ENCODE measurements at places on chromosomes 7 and 10.

- H3K27me3 ChIP-seq = no peaks in the 10 kb centered on the region
- no peak overlapping the region for H3K27ac ChIP-seq
- no peak for DNase-seq
Measured at GRCh38 chr10:95877881-95878280, 29.9 kb upstream of the CC2D2B start.

GRCh38 chr7:30411897-30412296, 66.7 kb downstream of the NOD1 start:
- no peak for DNase-seq
- H3K4me1 ChIP-seq = peaks cover 7% of the 10 kb centered on the region
- H3K4me3 ChIP-seq = no peak overlapping the region
- no peaks in the 10 kb centered on the region for H3K36me3 ChIP-seq

- H3K27me3 ChIP-seq = peaks cover 4% of the 10 kb centered on the region
- DNase-seq = no peak
- no peaks in the 10 kb centered on the region for H3K36me3 ChIP-seq
- H3K4me3 ChIP-seq = no peak overlapping the region
- no peaks in the 10 kb centered on the region for H3K4me1 ChIP-seq
- H3K27ac ChIP-seq = no peak overlapping the region
Measured at GRCh38 chr10:85643845-85644525, 722.6 kb downstream of the GRID1 start.

GRCh38 chr10:71697938-71698709, 21.5 kb downstream of the C10orf105 start:
- H3K4me1 ChIP-seq = peaks cover 59% of the 10 kb centered on the region
- no peak for DNase-seq
- H3K27me3 ChIP-seq = no peaks in the 10 kb centered on the region
- H3K27ac ChIP-seq = no peak overlapping the region
- no peaks in the 10 kb centered on the region for H3K36me3 ChIP-seq

GRCh38 chr7:123645516-123645915, 10.2 kb upstream of the LMOD2 start:
- H3K36me3 ChIP-seq = no peaks in the 10 kb centered on the region
- H3K27me3 ChIP-seq = no peaks in the 10 kb centered on the region
- DNase-seq = peak; percentile 45
- H3K4me3 ChIP-seq = peak overlapping the region; percentile 46
- peaks cover 75% of the 10 kb centered on the region for H3K4me1 ChIP-seq

DNA sequence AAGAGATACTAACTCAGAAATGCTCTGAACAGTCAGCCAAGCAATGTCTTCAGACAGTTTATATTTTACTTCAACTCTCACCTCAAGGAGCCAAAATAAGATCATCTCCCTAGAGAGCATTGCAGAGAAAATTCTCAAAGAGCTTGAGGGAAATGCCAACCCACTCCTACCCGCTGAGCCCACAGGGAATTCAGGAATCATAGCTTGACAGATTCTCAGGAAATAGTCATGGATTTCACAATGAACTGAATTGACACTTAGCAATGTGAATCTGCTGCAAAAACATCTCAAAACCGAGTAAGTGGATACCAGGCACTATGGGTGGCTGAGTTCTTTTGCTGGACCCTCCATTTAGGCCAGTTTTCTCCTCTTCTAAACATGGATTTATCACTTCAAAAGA, 9.8 kb upstream of the PLAC9 start:
- H3K36me3 ChIP-seq = no peaks in the 10 kb centered on the region
- no peak overlapping the region for H3K27ac ChIP-seq
- no peak overlapping the region for H3K4me3 ChIP-seq
- DNase-seq = no peak
- no peaks in the 10 kb centered on the region for H3K4me1 ChIP-seq

DNA sequence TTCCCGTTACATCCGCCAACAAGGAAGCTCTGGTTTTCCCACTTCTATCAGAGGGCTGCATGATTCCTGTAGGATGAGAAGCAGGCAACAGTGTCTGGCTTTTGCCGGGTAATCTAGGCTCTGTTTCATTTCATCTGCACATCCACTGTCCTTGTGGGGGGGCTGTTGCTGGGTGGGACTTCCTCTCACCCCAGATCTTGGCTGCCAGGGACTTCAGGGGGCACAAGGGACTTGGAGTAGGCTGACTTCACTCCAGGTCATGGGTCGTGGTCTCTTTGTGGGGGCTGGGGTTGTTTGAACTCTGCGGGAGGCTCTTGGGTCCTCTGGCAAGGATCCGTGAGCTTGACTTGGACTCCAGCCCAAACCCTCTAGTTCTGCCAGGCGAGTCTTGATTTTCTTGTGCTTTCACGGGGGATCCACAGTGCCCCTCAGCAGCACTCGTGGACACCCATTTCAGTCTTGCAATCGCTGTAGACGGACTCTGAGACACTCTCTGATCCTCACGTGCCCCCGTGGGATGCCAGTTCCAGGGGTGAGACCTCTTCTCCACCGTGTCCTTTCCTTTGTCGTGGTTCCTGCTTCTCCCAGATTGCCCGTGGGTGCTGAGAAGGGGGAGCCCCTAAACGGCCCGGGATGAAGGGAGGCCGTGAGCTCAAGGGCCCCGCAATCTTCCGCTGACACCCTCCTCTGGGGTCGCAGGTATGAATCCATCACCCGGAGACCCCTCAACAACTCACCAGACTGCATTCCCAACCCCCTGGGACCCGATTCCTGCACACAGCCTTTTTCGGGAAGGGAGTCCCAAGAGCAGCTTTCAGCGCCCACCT, 21.4 kb upstream of the ZNF273 start:
- peak overlapping the region; percentile 23 for H3K27ac ChIP-seq
- peaks cover 22% of the 10 kb centered on the region for H3K27me3 ChIP-seq
- no peaks in the 10 kb centered on the region for H3K36me3 ChIP-seq
- no peak for DNase-seq
- peaks cover 26% of the 10 kb centered on the region for H3K4me1 ChIP-seq

DNA sequence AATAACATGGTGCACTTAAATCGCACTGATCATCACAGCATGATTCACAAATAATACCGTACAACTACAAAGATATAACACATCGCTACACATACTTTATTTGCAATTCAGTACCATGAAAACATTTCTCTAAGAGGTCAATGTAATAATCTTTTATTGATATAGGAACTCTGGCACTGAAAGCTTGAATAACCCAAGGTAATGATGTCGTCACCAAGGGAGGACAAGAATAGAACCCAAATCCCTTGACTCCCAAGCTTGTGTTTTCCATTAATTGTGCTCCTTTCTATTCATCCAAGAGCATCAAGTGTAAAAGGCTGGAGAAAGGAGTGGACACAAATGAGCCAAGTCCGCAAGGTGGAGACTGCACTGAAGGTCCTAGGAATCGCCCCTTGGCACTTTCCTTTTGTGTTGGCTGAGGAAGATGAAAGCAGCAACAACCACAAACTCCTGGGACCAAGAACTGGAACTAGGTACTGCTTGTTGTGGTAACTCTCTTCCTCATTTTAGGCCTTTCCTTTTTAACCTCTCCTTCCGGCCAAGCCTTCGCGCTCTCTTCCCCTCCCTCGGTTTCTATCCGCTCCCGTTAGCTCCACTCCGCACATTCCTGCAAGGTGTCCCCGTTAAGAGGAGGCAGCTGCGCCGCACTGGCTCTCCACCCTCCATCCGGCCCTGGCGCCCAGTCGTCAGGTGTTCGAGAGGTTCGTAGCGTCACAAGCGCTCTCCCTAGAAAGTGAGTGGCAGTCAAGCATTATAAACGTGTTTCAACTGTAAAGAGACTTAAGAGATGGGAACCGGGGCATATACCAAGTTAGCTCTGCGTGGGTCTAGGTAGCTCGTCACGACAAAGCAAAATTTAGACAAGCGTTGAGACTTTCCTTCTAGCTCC, 1.0 kb upstream of the CBLL1 start:
- peak; percentile 58 for DNase-seq
- peak overlapping the region; percentile 81 for H3K4me3 ChIP-seq
- H3K36me3 ChIP-seq = no peaks in the 10 kb centered on the region
- peak overlapping the region; percentile 99 for H3K27ac ChIP-seq

GRCh38 chr10:131806146-131806545, 94.7 kb upstream of the PPP2R2D start:
- H3K27me3 ChIP-seq = peaks cover 60% of the 10 kb centered on the region
- no peak overlapping the region for H3K4me3 ChIP-seq
- H3K36me3 ChIP-seq = no peaks in the 10 kb centered on the region

- no peak overlapping the region for H3K4me3 ChIP-seq
- no peak for DNase-seq
- H3K4me1 ChIP-seq = peaks cover 4% of the 10 kb centered on the region
- H3K27me3 ChIP-seq = no peaks in the 10 kb centered on the region
Measured at GRCh38 chr10:17907641-17908040, 44.1 kb upstream of the SLC39A12 start.

GRCh38 chr7:11436316-11436715, 395.7 kb downstream of the THSD7A start:
- DNase-seq = no peak
- no peaks in the 10 kb centered on the region for H3K4me1 ChIP-seq
- H3K4me3 ChIP-seq = no peak overlapping the region
- no peaks in the 10 kb centered on the region for H3K27me3 ChIP-seq
- H3K27ac ChIP-seq = no peak overlapping the region

GRCh38 chr10:28879875-28880682, 202.8 kb downstream of the BAMBI start:
- peaks cover 20% of the 10 kb centered on the region for H3K4me1 ChIP-seq
- H3K36me3 ChIP-seq = no peaks in the 10 kb centered on the region
- H3K4me3 ChIP-seq = peak overlapping the region; percentile 51
- peak overlapping the region; percentile 81 for H3K27ac ChIP-seq
- DNase-seq = peak; percentile 20

DNA sequence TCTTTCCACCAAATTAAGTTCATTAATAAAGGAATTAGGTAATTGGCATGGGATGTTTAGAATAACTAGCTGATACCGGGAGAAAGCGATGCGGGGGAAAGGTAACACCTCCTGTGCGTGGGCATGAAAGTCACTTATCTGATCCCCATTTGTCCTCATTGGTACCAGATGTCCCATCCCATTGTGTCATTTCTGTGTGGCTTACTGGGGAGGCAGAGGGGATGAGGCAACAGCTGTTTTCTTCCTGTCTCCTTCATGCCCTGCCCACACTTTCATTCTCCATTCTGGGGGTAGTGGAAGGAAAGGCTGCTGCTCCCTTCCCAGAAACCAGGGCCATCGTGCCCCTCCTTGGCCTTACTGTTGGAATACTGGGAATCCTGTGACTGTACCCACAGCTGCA, 27.1 kb downstream of the EEPD1 start:
- H3K4me1 ChIP-seq = peaks cover 53% of the 10 kb centered on the region
- no peak overlapping the region for H3K27ac ChIP-seq
- no peak for DNase-seq
- no peaks in the 10 kb centered on the region for H3K27me3 ChIP-seq

DNA sequence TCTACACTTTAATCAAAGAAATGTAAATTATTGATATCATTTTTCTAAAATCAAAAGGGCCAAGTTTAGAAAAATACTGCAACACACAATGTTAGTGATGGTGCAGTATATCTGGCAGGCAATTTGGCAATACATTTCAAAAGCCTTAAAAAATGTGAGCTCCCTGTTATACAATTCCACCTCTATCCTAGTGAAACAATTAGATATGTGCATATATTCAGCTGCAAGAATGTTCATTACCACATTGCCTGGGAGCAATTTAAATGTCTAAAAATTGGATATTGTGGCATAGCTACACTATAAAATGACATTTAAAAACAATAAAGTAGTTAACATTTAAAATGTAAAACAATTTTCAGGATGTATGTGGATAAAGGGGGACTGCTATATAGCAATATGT, 10.1 kb upstream of the ERVW-1 start:
- H3K4me3 ChIP-seq = no peak overlapping the region
- peaks cover 70% of the 10 kb centered on the region for H3K36me3 ChIP-seq
- no peak for DNase-seq
- H3K27ac ChIP-seq = no peak overlapping the region
- H3K27me3 ChIP-seq = no peaks in the 10 kb centered on the region

DNA sequence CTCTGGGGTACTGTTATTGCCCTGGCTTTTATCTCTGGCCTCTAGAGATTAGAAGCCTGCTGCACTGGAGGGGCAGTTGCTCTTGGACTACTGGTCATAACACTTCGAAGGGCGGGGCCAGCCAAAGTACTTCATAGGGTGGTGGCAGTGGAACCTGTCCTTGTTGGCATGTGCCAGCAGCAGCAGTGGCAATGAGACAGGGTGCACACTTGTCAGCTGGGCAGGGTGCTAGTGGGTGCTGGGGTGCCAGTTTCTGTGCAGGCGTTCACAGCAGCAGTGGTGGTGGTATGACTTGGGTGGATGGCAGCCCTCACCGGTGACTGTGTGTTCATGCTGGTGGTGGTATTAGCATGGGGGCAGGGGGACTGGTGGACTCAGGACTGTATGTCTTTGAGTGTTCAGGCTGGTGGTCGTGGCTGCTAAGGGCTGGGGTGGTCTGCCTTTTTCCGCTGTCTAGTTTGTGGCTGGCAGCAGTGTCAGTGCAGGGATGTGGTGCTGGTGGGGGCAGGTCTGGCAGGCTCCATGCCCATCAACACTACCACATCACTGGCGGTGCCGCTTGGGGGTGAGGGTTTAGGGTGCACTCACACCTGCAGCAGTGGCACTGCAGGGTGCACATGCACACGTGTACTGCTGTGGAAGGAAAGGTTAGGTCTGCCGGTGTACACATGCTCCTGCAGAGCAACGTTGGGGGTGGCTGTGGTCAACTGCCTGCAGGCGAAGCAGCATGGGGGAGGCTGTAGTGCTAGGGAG, 176.1 kb upstream of the CDC14C start:
- no peaks in the 10 kb centered on the region for H3K27me3 ChIP-seq
- H3K27ac ChIP-seq = no peak overlapping the region
- no peak for DNase-seq
- no peak overlapping the region for H3K4me3 ChIP-seq

GRCh38 chr7:155219947-155220769, 77.5 kb upstream of the INSIG1 start:
- H3K27me3 ChIP-seq = peaks cover 49% of the 10 kb centered on the region

GRCh38 chr10:61135276-61135721, 191.3 kb upstream of the RHOBTB1 start:
- H3K27ac ChIP-seq = no peak overlapping the region
- no peaks in the 10 kb centered on the region for H3K27me3 ChIP-seq
- DNase-seq = no peak
- peaks cover 11% of the 10 kb centered on the region for H3K4me1 ChIP-seq
- H3K4me3 ChIP-seq = no peak overlapping the region

All from left ventricle myocardium inferior (tissue), 1 donor.